ENCODE measurements at places on chromosomes 6 and 20.

DNA sequence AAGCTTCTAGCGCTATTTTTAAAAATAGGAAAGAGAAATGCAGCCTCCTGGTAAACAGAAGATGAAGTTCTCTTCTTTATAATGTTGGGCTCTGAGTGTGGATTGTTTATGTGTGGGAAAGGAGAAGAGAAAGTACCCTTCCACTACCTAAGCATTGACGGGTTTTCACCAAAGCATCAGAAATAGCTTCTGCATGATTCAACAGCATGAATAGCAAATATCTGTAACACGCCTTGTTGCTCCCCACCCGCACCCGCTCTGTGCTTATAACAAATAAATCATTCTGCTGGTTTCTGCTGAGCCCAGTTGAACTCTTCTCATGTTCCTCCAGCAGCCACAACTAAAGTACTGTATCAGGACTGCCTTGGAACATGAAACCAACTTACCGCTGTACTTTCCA, 20.7 kb downstream of the TXLNB start:
- no peak for DNase-seq

DNA sequence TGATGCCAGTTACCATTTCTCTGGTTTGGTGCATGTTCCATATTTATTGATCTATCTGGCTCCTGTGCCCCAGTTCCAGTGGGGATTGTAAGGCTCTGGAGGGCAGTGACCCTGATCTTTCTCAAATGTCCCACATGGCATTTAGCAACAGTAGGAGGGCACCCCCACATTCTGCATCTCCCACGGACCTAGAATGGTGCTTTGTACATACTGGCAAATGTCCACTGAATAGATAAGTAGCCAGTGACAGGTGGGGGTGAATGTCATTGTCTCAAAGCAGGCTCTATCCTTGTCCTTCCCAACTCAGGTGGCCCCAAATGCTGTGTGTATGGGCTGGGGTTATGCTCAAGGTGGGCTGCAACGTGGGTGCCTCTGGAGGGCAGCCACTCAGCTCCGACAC, 84.2 kb downstream of the TMEM242 start:
- DNase-seq = no peak

DNA sequence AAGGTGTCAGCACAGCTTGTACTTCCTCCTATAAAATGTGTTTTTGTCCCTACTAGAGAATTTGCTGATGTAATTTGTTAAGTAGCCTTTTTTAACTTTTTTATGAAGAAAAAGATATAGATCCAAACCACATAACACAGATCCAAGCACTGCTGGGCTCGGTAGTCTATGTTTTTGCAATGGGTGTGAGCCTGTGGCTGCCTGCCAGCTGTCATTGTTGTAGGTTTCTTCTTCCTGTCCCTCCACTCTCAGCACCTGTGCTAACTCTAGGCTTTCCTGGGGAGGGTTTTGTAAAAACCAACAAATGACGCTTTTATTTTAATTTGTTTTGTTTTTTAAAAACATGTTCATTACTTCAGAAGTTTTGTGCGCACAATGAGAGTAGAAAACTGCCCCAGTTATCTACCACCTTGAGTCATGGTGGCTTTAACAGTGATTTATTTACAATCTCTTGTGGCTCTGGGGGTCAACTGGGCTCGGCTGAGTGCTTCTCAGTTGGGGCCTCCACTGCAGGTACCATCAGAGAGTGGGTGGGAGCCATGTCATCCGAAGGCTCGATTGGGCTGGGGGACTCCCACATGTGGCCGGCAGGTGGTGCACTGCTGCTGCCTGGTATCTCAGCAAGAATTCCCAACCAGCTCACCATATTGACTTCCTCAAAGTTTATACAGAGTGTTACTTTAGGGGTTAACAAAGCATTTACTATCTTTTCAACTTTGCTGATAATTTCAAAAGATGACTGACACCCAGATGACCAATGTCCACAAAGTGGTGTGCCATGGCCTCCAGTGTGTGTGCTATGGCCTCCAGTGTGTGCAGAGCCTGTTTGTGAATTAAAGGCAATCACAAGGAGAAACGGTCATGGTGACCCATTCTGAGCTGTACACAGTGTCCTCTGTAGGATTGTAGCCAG, 3.0 kb upstream of the CCR6 start:
- peak; percentile 53 for DNase-seq

DNA sequence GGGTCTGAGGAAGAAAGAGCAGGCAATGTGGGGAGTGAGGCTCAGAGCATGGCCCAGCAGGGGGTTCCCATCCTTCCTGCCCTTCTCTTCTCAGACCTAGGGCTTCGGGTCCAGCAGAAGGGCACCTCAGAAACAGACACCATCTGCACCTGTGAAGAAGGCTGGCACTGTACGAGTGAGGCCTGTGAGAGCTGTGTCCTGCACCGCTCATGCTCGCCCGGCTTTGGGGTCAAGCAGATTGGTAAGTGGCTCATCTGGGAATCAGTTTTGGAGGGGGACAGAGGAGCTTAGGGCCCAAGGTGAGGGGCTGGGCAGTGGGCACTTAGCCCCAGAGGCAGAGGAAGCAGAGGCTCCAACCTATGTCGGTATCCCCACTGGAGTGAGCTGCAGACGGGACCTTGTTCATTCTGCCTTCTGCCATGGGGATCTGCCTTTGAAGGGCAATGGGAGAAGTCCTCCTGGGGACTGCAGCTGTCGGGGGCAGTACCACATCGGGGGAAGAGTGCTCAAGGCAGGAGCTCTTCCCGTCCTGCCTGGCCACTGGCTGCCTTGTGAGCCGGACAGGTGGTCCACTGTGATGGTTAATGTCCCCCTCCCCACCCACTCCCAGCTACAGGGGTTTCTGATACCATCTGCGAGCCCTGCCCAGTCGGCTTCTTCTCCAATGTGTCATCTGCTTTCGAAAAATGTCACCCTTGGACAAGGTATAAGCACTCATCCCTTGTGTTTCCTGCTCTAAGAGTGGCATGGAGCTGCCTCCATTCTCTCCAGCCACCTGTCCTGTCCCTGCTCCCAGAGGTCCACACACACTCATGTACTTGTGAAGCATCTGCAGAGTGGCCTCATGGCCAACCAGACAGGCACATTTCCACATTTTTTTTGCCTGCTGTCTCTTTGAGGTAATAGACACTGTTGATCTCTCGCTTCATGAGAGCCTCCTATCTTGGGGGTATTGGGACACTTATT, 4.7 kb downstream of the CD40 start:
- no peak for DNase-seq

DNA sequence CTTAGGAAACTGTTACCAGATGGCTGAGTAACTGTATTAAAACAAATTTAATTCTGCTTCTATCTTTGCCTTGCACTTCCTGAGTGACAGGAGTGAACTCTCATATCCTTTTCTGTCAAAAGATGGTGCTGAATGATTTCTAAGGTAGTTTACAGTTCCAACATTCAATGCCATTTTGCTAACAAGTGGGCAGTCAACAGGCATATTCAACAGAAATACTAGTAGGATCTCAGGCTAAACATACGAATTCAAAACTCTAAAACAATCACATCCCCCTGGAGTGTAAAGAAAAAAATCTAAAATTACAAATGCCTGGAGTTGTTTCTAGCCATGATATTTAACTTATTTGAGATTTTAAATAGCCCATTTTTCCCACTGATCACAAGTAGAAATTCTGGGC, 6.7 kb downstream of the PSMB9 start:
- DNase-seq = no peak

DNA sequence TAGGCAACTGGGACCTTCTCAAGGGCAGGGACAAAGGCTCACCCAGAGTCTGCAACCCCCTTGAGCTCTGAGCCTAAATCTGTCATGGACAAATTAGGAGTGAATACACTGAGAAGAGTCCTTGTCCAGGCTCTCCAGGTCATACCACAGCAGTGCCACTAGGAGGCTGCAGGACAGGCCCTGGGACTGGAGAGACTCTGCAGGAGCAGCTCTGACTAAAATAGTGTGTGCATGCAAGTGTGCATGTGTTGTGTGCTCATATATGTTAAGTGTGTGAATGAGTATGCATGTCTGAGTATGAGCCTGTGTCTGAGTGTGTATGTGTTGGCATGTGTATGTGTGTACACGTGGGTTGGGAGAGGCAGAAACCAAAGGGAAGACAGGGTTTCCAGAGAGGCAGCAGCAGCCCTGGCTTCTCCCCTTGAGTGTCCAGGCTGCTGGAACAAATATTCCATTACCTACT, 27.1 kb downstream of the MRPL14 start:
- DNase-seq = no peak
